DMS 273 treated with DMSO at 0.1 percent for 48 hours (cell line): ENCODE measurements at places on chromosomes 2 and 18.

- no peak for DNase-seq
These were observed 73.1 kb downstream of the MAPRE2 start for GRCh38 chr18:35114305-35114704.

DNA sequence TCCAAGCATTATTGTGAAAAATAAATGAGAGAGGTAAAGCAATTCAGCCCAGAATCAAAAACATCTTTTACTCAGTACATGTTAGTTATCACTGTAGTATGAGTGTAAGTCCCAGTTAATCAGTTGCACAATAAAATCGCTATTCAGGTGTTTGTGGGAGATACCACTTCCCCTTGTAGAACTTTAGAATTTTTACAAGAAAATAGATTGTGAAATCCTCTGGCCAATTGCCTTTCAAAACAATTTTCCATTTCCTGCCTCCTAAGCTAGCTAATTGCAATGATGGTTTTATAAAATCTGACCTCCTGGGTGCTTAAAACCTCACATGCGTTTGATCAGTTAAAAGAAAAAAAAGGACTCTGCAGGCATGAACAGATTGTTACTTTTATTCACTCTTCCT is 332.5 kb downstream of the PID1 start:
- no peak for DNase-seq

DNA sequence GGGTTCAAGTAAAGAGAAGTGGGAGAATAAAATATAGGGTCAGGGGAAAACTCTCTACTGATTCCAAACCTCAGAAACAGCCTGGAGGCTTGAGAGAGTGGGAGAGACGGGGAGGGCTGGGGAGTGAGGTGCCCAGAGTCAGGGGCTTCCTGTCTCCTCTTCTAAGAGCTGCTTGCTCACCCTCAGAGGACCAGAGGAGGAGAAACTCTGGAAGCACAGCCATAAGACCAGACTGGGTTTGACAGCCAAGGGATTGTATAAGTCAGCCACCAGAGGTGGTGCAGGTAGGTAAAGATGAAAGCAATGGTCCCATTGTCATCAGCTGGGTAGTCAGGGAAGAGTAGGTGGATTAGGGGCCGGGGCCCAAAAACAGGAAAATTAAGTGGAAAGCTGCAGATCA is 259.4 kb downstream of the TNS1 start:
- DNase-seq, result no peak

GRCh38 chr2:27060323-27060722 is 8.9 kb downstream of the AGBL5 start:
- no peak for DNase-seq

GRCh38 chr2:70442301-70443077 is 111.1 kb downstream of the TGFA start:
- DNase-seq, result no peak

GRCh38 chr2:11665028-11665427 is 5.0 kb downstream of the NTSR2 start:
- DNase-seq, result no peak

- no peak for DNase-seq
These were observed 2.3 kb downstream of the TMEM177 start for GRCh38 chr2:119681203-119681867.

DNA sequence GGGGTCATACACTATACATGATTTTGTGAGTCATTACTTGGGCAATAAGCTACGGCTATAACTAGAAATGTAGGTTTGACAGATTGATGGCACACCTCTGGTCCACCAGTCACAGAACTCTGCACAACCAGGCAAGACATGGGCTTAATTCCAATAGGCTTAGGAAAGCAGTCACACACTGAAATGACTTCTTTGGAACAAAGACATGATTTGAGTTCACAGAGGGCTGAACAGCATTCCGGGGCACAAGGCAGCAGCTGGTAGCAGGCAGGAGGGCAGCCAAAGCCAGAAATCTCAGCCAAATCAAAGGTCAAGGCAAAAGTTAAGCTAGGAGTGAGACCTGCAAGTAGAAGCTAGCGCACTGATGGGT is 27.4 kb downstream of the FABP1 start:
- no peak for DNase-seq

DNA sequence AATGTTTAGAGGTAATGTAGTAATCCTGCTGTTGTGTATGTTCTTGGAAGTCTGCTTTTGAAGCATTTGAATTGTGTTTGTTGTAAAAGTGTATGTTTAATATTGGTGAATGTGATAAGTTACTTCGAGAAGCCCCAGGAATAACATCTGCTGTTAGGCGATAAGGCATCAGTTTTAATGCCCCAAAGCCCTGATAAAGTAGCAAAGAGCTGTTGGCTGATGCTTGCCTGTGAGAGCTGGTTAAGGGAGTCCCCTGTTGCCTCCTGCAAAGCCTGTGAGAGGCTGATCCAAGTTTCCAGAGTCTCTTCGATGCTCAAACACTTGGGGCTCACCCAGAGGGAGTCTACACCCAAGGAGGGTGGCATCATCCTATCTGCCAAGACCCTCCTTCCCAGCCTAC is 110.3 kb downstream of the RNF152 start:
- DNase-seq, result no peak

- DNase-seq, result no peak
These were observed 51.7 kb downstream of the CABYR start for GRCh38 chr18:24190590-24190989.

GRCh38 chr2:72062336-72062735 is 85.3 kb downstream of the CYP26B1 start:
- no peak for DNase-seq

GRCh38 chr18:78407466-78407844 is 572.2 kb upstream of the SALL3 start:
- no peak for DNase-seq

GRCh38 chr2:34602262-34602661 is 1003.2 kb upstream of the FAM98A start:
- no peak for DNase-seq
